Naive thymus-derived CD4-positive, alpha-beta T cell (primary cell): ENCODE measurements at places on chromosomes 12 and 14.
A peak's percentile ranks its signal among the peaks of the same experiment; 100 is the strongest.

DNA sequence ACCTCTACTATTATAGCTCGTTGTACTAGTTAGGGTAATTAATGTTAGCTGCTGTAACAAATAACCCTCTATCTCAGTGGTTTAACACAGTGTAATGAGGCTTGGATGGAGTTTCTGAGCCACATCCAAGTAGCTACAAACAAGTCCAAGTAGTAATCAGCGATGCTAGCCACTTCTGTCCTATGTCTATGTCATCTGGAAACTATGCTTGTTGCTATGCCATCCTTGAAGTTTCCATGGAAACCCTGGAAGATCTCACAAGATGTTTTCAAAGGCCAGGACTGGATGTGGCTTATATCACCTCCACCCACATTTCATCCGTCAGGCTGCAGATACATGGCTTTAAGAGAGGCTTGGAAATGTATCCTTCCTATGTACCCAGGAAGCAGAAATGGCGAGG is 422.1 kb downstream of the AACS start:
- no peaks in the 10 kb centered on the region for H3K4me1 ChIP-seq
- no peak overlapping the region for H3K4me3 ChIP-seq
- DNase-seq = no peak
- no peak overlapping the region for H3K27ac ChIP-seq

GRCh38 chr12:110590806-110591326 is 7.7 kb upstream of the PPTC7 start:
- peak overlapping the region; percentile 76 for H3K27ac ChIP-seq
- peak overlapping the region; percentile 8 for H3K4me3 ChIP-seq
- H3K27me3 ChIP-seq = no peaks in the 10 kb centered on the region
- no peaks in the 10 kb centered on the region for H3K36me3 ChIP-seq

GRCh38 chr12:130026608-130027176 is 122.9 kb upstream of the TMEM132D start:
- DNase-seq = no peak
- no peaks in the 10 kb centered on the region for H3K27me3 ChIP-seq
- H3K4me1 ChIP-seq = no peaks in the 10 kb centered on the region
- H3K36me3 ChIP-seq = no peaks in the 10 kb centered on the region
- H3K27ac ChIP-seq = no peak overlapping the region

DNA sequence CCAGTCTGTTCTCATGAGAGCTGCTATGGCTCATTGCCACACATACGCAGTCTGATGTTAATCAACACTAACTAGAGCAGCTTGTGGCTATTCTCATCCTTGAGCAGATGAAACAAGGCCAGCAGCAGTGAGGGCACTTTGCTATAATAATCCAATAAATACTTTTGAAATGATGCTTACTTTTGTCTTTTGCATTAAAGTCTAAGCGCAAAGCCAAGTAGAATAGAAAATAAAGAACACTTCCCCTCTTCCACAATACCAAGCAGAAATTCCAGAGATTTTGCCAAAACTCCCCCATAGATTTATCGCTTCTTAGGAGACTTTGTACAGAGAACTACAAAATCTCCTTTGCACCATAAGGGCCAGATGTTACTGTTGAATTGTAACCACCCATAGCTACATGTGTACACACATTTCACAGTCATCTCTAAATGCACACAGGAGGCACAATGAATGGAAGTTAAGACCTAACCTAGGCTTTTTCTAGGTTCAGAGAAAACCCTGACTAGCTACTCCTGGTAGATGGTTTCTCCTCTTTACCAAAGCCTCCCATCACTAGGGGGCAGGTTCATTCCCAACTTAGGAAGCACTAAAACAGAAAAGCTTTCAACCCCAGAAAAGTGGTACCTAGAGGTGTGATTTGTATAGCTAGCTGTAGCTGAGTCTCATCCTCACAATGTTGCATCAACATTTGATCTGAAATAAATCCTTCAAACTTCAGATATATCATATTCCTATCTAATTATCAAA is 119.3 kb downstream of the HMGA2 start:
- no peaks in the 10 kb centered on the region for H3K27me3 ChIP-seq
- H3K4me1 ChIP-seq = no peaks in the 10 kb centered on the region
- no peak for DNase-seq
- H3K36me3 ChIP-seq = no peaks in the 10 kb centered on the region
- no peak overlapping the region for H3K4me3 ChIP-seq
- H3K27ac ChIP-seq = no peak overlapping the region

DNA sequence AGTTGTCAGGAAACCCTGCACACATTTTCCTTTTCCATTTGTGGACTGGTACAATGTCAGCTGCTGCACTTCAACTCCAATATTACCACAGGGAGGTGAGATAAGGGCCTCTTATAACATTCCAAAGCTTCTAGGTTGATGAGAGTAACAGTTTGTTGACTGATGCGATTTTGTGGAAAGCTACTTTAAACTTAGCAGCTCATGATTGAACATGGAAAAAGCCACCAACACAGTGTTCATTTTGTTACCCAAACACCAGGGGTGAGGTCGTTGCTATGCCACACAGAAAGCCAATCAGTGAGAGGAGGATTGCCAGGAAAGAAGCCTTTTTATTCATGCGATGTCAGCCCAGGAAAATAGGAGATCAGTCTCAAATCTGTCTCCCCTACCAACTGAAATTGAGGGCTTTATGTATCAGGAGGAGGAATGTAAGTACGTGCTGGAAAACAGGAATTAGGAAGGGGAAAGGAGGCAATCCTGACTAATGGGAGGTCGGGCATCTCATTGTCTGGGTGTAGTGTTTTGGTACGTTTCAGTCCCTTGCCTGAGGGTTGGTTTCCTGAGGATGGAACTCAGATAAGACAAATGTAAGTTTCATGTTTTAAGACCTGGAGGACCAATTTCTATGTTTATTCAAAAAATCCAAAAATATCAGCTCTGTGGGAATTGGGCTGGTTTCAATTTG is 92.7 kb upstream of the PLEKHA5 start:
- no peak overlapping the region for H3K4me3 ChIP-seq
- no peaks in the 10 kb centered on the region for H3K36me3 ChIP-seq
- no peaks in the 10 kb centered on the region for H3K4me1 ChIP-seq
- no peaks in the 10 kb centered on the region for H3K27me3 ChIP-seq
- no peak overlapping the region for H3K27ac ChIP-seq
- no peak for DNase-seq

GRCh38 chr12:27499377-27499776 is 24.6 kb upstream of the PPFIBP1 start:
- no peaks in the 10 kb centered on the region for H3K27me3 ChIP-seq
- no peaks in the 10 kb centered on the region for H3K4me1 ChIP-seq
- H3K36me3 ChIP-seq = no peaks in the 10 kb centered on the region

DNA sequence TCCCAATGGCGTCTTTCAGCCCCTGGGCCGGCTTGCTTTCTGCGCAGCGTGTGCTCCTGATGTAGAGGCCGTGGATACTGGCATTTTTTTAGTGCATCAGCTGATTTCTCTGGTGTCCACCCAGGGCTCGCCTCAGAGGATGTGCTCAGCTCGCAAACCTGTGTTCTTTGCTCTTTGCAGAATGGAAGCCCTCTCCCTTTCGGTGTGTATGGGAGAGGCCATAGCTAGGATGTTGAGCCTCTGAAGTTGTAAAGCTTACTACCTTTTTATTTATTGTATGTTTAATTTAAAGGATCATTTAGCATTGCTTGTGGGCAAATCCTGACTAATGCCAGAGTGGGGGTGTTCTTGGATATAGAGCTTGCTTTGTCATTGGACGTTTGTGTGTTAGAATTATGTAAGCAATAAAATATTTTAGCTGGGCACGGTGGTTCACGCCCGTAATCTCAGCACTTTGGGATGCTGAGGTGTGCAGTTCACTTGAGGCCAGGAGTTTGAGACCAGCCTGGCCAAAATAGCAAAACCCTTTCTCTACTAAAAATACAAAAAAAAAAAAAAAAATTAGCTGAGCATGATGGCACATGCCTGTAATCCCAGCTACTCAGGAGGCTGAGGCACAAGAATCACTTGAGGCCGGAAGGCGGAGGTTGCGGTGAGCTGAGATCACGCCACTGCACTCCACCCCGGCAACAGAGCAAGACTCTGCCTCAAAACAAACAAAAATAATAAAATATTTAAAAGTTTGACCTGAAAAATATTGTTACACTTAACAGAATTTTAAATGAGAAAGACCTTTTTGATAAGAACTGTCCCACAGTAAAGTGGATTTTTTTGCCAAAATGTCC is 52.6 kb upstream of the MMP17 start:
- H3K27me3 ChIP-seq = no peaks in the 10 kb centered on the region
- no peak overlapping the region for H3K27ac ChIP-seq
- DNase-seq = no peak
- peaks cover 67% of the 10 kb centered on the region for H3K36me3 ChIP-seq
- H3K4me3 ChIP-seq = no peak overlapping the region

GRCh38 chr14:102691763-102692162 is 85.5 kb upstream of the TRAF3 start:
- no peak overlapping the region for H3K4me3 ChIP-seq
- H3K27ac ChIP-seq = no peak overlapping the region
- DNase-seq = no peak
- H3K4me1 ChIP-seq = no peaks in the 10 kb centered on the region

GRCh38 chr12:2682296-2683251 is 112.2 kb upstream of the FKBP4 start:
- no peak overlapping the region for H3K4me3 ChIP-seq
- peak; percentile 48 for DNase-seq
- H3K27me3 ChIP-seq = no peaks in the 10 kb centered on the region
- H3K36me3 ChIP-seq = peaks cover under 1% of the 10 kb centered on the region
- H3K27ac ChIP-seq = no peak overlapping the region

- H3K36me3 ChIP-seq = no peaks in the 10 kb centered on the region
- no peaks in the 10 kb centered on the region for H3K27me3 ChIP-seq
- H3K27ac ChIP-seq = no peak overlapping the region
- DNase-seq = no peak
- no peak overlapping the region for H3K4me3 ChIP-seq
Measured at GRCh38 chr14:96064866-96065265, 25.7 kb downstream of the C14orf132 start.

DNA sequence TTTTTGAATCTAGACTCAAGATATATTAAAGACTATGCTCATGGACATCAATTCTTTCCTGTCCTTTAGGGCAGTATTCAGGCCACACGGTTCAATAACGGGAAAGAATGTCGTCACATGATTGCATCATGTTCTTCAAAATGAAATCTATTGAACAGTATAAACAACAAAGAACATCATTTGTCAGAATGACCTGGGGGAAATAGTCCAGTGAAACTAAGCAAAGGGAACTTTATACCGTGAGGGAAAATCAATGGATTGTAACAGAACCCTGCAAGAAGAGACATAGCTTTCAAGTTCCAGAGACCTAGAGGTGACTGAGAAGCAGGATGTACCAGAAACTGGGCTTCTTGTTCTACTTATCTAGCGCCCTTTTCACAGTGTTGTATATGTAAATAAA is 32.7 kb downstream of the FLRT2 start:
- no peaks in the 10 kb centered on the region for H3K27me3 ChIP-seq
- no peaks in the 10 kb centered on the region for H3K36me3 ChIP-seq
- H3K4me3 ChIP-seq = no peak overlapping the region
- H3K27ac ChIP-seq = no peak overlapping the region
- H3K4me1 ChIP-seq = no peaks in the 10 kb centered on the region
